ENCODE measurements at places on chromosomes 3 and 15. TPM values are rescaled to one million over a fixed set of nuclear protein-coding genes. Genes with fewer than 3 reads are reported as not detected.

GRCh38 chr3:196914866-196915265 is 27.5 kb downstream of the NCBP2 start:
- DNase-seq: no peak

The TRPM1 gene
- not detected for total RNA-seq

DNA sequence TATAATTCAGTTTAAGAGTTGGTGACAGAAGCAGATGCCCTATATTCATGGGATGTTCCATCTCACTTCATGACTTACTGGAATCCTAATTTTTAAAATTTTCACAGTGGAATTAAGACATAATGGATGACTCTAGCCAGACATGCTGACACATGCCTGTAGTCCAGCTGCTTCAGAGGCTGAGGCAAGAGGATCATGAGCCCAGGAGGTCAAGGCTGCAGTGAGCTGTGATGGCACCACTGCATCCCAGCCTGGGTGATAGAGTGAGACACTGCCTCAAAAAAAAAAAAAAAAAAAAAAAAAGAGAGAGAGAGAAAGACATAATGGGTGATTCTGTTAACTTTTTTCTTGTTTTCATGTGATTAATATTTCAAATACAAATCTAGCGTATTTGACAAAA is 123.6 kb downstream of the KLHL25 start:
- no peak for DNase-seq

- peak; percentile 72 for DNase-seq
Measured at GRCh38 chr3:149487598-149488197, 13.2 kb downstream of the TM4SF4 start.

The MED12L gene
- not detected for total RNA-seq

The TMEM207 gene
- not detected for total RNA-seq

DNA sequence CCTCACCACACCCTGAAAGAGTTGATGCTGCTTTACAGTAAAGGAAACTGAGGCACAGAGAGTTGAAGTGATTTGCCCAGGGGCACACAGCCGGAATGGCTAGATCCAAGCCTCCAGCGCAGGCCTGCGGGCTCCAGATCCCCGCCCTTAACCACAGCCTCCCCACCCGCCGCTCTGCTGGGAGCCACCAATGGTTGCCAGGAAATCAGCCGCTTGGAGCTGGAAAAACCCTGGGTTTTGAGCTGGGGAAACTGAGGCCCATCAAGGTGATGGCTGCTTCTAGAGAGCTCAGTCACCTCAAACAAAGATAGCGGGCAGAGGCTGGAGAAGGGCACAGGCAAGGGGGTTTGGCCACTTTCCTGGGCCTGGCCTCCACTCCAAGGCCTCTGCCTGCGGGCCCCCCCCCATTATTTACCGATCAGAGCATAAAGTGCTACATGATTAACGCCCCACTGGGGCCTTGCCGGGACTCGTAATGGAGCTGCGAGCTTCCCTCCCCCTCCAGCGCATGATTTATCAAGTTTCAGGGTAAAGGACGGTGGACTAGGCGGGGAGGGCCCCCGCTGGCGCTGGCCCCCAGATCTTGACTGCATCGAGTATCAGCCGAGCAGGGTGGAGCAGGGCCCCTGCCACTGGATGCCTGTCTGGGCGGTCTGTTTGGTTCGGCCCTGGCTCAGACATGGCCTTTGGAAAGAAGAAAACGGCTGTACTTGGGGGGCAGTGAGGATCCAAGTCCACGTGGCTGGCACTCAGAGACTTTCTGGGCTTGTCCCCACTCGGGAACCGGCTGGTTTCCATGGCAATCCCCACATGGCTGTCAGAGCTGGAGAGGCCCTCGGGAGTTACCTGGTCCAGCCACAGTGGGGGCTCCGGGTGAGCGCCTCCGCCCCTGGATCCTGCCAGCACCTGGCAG is 9.1 kb downstream of the PLXND1 start:
- DNase-seq: peak; percentile 38

DNA sequence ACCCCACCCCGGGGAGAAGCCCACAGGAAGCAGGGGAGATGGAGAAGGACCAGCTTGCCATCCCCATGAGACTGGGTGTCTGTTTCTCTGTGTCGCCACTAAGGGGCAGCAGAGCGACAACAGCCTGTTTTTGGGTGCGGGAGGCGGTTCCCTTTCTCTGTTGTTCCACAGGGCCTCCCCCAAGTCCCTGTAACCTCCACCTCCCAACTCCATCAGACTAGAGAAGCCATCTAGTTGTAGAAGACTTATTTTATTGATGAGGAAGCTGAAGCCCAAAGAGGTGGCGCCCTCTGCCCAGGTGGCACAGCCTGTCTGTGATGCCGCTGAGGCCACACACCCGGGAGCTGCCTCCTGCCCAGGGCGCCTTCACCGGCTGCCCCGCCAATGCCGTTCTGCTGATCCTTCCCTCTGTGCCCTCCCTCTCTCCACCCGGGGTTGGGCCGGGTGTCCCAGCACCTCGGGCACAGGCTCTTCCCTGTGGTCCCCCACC is 3.9 kb upstream of the CCDC9B start:
- DNase-seq: peak; percentile 84

- no peak for DNase-seq
Measured at GRCh38 chr3:101383156-101383575, 62.8 kb upstream of the IMPG2 start.

- no peak for DNase-seq
Measured at GRCh38 chr3:26018889-26019288, 229.0 kb downstream of the OXSM start.

DNA sequence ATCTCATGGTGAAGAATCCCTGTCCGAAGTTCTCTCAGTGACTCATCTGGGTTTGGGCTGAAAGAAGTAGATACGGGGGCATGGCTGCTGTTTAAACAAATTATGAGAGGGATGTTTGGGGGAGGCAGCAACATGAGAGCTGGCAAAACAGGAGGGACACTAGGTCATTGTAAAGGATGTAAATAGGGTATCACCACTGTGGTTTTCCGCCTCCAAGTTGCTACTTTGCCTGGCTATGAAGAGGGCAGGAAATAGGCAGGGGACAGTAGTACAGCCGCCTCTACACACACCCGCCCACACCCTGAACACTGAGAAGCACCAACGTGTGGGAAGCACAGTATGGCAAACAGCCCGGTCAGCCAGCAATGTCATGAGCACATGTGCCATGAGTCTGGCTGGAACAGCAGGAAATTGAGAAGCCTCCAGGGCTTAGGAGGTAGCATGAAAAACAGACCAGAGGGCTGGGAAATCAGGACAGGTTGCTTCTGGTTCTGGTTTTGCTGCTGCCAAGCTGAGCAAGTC is 17.1 kb downstream of the HEXA start:
- DNase-seq: peak; percentile 59

GRCh38 chr3:191020730-191021396 is 158.4 kb upstream of the GMNC start:
- no peak for DNase-seq

Measured in HT-29 (cell line).